ENCODE measurements at places on chromosomes 16 and 17.

DNA sequence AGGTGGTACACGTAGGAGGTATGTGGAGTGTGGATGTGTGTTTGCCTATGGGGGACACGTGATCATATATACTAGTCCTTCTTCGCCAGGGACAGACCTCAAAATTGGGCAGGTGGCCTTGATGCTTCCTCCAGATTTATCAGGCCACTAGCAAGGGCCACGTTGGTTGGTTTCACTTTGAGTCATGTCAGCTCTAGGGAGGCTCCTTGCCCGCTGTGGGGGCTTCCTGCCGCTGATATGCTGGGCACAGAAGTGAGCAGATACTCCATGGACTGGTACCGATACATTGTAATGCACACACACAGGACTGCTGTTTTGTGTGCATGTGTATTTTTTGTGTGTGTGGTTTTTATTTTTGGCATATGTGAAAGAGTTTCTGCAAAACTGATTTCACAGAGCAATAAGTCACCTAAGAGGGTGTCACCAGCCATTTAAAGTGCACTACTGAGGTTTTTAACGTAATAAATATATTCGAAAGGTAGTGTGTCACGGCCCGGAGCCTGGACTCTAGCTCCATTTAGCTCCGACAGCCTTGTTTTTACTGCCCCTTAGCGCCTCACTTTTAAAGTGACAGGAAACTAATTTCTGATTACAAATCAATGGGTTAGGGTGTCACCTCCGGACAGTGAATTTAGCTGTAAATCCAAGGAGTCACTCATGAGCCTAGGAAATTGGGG lies 605.5 kb upstream of the SALL1 start:
- no peak for DNase-seq

- DNase-seq, result no peak
These were observed 73.5 kb downstream of the ZNF423 start for GRCh38 chr16:49782405-49782804.

DNA sequence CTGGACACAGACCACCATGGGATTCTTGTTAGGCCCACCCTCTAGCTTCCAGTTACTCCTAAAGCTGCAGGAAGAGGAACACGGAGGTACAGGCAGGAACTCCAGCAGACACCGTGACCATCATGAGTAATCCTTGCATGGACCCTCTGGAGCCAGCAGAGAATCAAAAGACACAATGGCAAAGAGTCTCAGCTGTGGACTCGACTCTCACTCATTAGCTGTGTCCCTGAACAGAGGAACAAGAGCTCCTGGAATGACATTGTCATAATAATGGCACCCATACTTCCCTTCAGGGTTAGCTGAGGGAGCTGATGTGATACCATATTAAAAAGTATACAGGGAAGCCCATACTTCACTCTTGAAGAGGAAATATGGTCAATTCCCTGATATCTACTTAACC lies 176.3 kb upstream of the ASIC2 start:
- DNase-seq, result no peak

DNA sequence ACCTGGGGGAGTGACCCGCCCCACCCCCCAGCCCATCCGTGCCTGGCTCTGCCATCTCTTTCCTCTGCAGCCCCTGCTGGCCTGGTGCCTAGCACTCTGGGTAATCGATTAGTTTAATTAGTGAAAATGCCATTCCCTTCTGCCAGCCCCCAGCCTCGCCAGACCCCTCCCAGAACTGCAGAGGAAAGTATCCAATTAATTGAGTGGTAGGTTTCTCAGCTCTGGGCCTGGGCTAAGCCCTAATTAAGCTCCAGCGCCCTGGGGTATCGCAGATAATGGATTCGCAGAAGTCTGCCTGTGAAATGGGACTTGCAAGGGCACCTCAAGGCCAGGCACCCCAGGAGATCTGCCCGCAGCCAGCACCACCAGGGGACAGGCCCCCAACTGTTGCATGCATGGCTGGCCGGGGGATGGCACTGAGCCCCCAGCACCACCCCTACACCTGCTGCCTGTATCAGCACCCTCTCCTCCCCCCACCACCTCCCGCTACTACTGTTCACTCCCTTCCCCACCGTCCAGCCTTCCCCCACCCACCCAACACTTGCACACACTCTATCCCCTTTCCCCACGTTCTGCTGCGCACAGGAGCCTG lies 19.7 kb upstream of the SPPL2C start:
- no peak for DNase-seq

DNA sequence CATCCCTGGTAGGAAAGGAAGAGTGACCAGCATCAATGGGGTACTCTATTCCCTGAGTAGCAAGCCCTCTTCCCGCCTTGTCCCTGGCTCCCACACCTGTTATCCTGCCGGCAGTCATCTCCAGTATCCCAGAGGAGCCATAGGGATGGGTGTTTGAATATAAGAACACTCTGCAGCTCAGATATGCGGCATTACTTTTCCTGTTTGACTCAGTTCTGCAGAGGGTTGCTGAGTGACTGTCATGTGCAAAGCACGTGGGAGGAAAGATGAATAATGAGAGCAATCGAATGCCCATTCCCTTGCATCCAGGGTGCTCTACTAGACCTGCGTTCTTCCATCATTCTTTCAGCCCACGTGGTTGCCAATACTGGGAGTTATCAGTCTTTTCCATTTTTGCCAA lies 115.1 kb downstream of the PRKCB start:
- DNase-seq, result no peak

DNA sequence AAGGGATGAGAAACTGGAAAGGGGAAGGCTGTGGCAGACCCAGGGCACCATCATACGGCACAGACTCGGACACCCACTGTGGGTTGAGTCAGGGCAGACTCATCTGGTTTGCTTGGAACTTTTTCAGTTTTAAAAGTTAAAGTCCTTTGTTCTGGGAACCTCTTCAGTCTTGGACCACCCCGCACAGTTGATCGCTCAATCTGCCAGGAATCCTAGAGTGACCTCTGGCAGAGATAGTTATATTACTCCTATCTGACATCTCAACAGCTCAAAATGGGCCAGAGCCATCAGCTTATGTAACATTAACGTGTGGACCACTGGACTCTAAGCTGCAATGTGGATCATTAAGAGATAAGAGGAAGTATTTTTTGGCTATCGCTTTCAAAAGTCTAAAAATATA lies 164.3 kb downstream of the ABCA8 start:
- no peak for DNase-seq

- DNase-seq, result no peak
These were observed 566.1 kb upstream of the CA10 start for GRCh38 chr17:52724578-52724977.

- no peak for DNase-seq
These were observed 46.6 kb downstream of the STH start for GRCh38 chr17:46045639-46046038.

GRCh38 chr17:74786431-74787055 lies 10.4 kb upstream of the NAT9 start:
- no peak for DNase-seq

DNA sequence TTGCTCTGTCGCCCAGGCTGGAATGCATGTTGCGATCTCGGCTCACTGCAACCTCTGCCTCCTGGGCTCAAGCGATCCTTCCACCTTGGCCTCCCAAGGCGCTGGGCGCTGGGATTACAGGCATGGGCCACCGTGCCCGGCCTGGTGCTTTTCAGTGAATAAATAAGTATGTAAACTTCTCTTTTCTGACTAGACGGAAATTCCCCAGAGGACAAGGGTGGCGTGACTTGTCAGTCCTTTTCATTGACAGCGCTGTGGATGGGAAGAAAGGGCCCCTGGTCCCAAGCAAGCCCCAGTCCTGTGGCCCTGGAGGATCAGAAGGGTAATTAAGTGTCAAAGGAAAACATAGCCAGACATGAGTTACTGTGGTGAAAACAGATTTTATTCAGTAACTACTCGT lies 9.6 kb upstream of the SPN start:
- DNase-seq, result no peak

DNA sequence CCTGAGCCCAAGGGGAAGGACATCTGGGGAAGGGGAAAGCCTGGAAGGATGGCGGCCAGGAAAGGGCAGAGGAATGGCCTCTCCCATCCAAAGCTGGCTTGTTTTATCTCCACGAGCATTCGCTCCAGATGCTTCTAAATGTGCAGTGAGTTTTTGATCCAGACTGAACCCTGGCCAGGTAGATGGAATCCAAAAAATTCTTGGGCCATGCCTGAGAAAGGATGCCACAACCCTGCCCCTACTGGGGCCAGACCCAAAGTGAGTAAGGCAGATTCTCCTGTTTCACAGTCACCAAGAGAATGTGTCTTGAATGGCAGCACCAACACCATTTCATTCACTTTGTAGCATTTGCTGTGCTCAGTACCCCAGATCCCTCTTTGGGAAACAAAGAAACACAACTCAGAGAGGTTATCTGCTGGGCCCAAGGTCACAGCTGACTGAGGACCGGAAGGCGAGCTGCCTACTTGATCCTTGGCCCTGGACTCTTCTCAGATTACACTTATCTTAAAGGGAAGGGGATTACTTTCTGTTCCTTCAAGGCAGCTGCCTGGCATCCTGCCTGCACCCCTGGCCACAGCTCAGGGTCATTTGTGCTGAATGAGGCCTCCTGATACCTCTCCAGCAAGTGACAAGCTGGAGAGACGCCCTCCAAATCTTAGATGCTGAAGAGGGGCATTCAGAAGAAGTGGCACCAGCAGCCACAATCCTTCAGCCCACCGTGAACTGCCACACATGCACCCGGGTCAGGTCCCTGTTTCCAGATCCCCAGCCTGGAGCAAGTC lies 3.6 kb downstream of the LRRC75A start:
- no peak for DNase-seq

DNA sequence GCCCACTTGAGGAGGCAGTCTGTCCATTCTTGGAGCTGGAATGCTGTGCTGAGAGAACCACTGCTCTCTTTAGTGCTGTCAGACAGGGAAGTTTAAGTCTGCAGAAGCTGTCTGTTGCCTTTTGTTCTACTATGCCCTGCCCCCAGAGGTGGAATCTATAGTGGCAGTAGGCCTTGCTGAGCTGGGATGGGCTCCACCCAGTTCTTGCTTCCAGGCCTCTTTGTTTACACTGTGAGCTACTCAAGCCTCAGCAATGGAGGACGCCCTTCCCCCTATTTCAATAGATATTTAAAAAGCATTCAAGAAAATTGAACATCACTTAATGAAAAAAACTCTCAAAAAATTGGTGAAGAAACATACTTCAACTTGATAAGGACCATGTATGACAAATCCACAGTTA lies 313.5 kb downstream of the PHKB start:
- DNase-seq, result no peak

- no peak for DNase-seq
These were observed 9.6 kb upstream of the CD300C start for GRCh38 chr17:74555427-74555940.

GRCh38 chr17:36629252-36629847 lies 28.0 kb downstream of the MRM1 start:
- DNase-seq, result no peak

- no peak for DNase-seq
These were observed 65.9 kb downstream of the EMP2 start for GRCh38 chr16:10514369-10515055.

DNA sequence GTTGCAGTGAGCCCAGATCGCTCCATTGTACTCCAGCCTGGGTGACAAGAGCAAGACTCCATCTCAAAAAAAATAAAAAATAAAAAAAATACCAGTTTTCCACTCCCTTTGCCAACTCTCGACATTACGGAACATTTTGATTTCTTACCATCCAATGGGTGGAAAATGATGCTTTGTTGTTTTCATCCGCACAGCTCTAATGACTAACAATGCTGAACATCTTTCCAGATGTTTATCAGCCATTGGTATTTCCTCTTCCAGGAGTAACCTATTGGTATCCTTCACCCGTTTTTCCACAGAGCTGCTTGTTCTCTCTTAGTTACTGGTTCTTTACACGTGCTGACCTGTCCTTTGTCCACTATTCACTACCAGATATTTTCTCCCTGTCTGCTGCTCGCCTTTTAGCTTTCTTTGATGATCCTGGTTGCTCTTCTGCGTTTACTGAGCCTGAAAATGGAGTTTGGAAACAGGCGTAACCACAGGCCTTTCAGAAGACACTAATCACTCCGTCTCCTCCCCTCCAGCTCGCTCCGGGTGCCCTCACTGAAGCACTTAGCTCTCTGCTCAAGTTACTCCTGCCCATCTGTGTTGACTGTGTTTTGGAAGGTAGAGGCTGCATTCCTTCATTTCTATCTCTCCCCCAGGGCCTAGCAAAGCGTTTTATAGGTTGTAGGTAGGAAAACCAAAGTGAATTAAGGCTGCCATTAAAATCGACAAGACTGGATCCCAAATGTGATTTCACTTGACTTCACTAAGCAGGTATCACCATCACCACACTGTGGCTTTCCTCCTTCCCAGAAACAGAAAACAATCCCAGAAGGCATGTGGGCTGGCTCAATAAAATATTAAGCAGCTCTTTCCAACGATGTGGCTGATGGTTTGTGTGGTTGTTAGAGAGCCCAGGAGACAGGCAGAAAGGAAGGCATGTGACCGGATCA lies 8.9 kb downstream of the SHPK start:
- DNase-seq, result no peak

DNA sequence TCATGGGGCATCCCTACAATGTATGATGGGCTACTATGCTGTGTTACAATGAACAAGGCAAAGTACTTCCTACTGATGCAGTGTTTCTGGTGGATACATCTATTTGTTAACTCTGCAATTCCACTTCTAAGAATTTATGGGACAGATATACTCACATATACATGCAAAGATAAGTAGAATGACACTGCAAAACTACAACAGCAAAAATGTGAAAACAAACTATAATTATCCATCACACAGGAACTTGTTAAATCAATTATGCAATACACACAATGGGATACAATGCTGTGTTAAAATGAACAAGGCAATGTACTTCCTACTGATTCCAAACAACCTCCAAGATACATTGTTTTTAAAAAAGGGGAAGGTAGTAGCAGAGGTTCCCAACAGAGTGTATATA lies 3.2 kb downstream of the DDX52 start:
- no peak for DNase-seq

- no peak for DNase-seq
These were observed 24.8 kb downstream of the RANBP10 start for GRCh38 chr16:67781565-67781921.
